Fibroblast of skin of right biceps (primary cell): ENCODE measurements at places on chromosomes 1 and 21.
A peak's percentile ranks its signal among the peaks of the same experiment; 100 is the strongest.

- DNase-seq: no peak
These were observed 12.7 kb upstream of the ETV3L start for GRCh38 chr1:157112186-157112867.

- peak; percentile 94 for DNase-seq
These were observed 4.4 kb downstream of the NME7 start for GRCh38 chr1:169363046-169363730.

DNA sequence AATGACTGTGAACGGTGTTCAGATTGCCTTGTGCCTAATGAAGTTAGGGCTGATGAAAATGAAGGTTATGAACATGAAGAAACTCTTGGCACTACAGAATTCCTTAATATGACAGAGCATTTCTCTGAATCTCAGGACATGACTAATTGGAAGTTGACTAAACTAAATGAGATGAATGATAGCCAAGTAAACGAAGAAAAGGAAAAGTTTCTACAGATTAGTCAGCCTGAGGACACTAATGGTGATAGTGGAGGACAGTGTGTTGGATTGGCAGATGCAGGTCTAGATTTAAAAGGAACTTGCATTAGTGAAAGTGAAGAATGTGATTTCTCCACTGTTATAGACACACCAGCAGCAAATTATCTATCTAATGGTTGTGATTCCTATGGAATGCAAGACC is 96.6 kb downstream of the ZFYVE9 start:
- DNase-seq: peak; percentile 79

GRCh38 chr1:98035602-98036002 is 114.8 kb upstream of the DPYD start:
- DNase-seq: no peak

DNA sequence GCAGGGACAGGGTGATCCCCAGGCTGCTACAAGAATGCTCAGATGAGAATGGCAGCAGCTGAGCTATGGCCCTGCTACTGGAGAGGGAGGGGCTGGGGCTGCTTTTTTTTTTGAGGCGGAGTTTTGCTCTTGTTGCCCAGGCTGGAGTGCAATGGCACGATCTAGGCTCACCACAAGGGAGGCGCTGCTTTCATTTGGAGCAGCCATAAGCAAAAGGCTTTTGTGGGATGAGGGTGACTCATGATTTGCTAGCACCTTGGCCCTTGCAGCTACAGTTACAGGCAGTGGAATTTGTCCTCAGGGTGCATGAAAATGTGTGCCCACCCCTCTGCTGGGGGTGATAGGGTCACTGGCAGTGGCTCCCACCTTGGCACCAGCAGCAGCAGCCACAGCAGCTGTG is 32.4 kb upstream of the CYP4A22 start:
- DNase-seq: no peak

- DNase-seq: no peak
These were observed 77.0 kb downstream of the C21orf91 start for GRCh38 chr21:17742181-17742580.

GRCh38 chr1:181936768-181937581 is 124.5 kb downstream of the ZNF648 start:
- peak; percentile 1 for DNase-seq

- no peak for DNase-seq
These were observed 767 bp downstream of the PDIK1L start for GRCh38 chr1:26112407-26112775.

GRCh38 chr1:169484683-169485430 is 887 bp downstream of the SLC19A2 start:
- DNase-seq: peak; percentile 46

- peak; percentile 97 for DNase-seq
These were observed 190.4 kb upstream of the KCTD3 start for GRCh38 chr1:215376544-215377264.

GRCh38 chr1:227317523-227318015 is 723 bp downstream of the CDC42BPA start:
- peak; percentile 80 for DNase-seq

DNA sequence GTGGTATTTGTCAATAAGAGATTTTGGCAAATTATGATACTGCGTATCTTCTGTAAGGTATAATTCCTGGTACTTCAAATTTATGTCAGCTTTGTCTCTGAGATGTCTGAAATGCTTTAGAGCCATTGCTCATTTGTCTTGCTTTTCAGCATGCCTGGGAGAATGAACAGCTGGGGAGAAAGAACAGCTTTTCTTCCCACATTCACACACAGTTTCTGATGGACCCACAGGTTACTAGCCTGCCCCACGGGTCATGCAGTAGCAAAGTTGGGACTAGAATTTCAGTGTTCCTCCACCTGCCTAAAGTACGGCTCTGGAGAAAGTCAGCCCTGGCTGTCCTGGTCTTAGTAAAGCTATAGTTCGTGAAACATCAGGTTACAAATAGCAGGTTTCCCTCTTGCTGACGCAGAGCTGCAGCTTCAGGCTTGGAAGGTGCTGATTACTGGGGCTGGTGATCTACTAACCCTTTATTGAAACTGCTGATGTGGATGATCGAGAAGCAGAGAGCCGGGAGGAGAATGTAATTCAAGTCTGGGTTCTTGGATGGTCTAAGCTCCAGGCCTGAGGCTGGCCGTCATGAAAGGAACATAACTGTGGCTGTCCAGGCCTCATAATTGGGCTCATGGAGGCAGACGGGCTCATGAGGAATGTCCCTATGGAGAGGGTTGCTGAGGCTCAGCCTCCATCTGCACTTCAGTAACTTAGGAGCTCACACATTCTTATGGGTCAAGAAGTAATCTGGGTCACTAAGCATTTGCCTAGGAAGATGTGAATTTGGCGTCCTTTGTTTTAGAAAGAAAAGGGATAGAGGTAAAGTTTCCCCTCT is 12.4 kb downstream of the GALNT2 start:
- no peak for DNase-seq

DNA sequence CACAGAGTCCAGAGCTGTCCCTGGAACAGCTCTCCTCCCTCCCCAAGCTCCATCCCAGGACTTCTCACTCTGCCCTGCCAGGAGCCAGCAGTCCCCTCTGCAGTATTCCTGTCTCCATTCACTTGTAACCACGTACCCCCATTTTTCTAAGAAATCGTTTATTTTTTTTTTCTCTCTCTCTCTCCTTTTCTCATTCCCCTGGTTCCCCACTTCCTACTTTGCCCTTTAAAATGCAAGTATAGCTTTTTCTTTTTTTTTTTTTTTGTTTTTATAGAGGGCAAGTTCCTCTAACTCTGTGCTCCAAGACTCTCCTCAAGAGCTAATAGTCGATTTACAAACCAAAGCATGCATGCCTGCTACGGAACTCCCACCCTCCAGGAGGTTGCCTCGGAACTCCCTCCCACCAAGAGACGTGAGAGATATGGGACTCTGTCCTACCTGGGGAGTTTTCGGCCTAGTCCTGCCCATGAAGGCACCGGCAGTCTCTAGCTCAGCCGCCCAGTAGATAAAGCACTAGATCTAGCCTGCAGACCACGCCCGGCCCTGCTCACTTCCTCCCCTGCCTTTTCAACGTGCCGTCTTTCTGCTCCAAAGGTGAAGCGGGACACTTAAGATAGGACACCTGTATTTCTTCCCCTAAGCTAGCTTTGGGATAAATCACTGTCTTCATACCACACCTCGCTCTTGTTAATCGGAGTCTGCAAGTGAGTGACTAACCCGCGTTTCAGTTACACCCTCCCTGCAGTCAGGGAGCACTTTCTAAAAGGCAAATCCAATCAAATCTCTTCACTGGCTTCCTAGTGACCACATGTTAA is 27.7 kb downstream of the TNFRSF9 start:
- DNase-seq: no peak

DNA sequence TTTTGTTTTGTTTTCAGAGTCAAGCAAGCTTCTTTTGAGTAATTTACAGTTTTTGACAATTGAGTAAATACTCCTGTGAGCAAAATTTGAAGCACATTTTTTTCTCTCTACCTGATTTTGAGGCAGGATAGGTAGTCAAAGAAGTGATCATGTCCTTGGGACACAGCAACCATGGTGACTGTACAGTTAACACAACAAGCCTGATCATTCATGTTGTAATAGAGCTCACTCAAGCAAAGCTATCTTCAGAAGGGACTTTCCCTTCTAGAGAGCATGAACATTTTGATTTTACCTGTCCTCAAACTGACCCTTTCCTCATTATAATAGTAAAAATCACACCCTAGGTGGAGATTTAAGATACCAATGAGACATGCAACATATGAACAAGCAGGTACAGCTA is 126.5 kb upstream of the KCNK1 start:
- no peak for DNase-seq

GRCh38 chr1:153430166-153430553 is 13.8 kb downstream of the S100A7A start:
- DNase-seq: no peak

GRCh38 chr1:43386676-43387075 is 2.9 kb downstream of the MED8 start:
- no peak for DNase-seq

GRCh38 chr1:238861342-238862066 is 524.9 kb upstream of the CHRM3 start:
- DNase-seq: no peak

DNA sequence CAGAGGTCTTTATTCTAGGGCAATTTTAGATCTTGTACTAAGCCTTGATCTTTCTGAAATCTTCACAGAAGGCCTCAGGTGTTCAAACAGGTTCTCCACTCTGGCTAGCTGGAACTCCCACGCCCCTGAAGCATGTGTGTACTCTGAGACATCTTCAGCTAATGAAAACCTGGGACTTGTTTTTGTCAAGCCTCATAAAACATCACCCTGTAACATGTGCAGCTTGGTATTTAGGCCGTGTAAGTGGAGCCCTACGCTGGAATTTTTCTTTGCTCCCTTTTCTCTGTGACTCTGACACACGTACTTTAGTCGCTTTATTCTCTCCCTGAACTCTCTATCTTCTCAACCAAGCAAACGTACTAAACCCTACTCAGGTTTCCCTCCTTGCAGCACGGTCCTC is 701.9 kb upstream of the ZP4 start:
- DNase-seq: no peak

- peak; percentile 89 for DNase-seq
These were observed 88.8 kb downstream of the MAST2 start for GRCh38 chr1:45892068-45892785.

DNA sequence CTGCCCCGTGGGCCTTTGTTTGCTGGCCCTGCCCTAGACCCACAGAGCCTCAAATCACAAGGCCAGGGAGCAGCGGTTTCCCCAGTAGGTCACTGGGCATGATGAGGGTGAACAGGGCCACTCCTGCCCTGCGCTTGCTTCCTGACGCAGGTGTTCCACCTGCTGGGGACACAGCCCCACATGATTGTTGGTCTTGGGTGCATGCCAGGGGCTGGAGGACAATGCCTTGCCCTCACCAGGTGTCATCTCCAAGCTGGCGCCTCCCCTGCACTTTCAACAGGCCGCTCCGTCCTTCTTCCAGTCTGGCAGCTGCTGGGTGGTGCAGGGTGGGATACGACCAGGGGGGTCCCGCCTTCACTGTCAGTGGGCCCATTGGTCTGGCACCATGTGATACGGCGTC is 24.3 kb downstream of the IL10RB start:
- no peak for DNase-seq

DNA sequence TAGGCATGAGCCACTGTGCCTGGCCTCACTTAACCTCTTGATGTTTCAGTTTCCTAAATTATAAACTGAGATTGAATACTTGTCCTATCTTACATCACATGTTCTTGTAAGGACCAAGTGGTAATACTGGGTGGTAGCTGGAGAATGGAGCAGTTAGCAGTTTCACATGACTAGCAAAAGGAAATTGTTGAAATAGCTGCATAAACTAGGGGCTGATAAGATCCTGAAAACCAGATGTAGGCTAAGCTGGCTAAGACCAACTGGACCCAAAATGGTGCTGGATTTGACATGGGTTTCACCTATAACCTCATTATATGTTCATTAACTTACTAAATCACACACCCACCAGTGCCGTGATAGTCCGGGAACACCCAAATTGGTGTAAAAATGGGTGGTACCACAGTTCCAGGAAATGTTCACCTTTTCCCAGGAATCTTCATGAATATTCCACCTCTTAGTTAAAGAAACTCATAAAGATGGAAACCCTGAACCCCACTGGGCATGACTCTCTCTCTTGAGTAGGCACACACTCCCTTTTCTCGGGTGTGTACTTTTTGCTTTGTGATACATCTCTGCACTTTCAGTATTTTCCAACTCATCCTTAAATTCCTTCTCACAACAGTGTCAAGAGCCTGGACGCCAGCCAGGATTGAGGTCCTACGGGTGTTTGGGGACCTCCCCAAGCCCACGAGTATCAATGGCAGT is at the start of gene PAPPA2:
TSS of gene PAPPA2 (plus strand) at position 502 of the 705 bp plus-strand sequence. CDS start 93,148 bp downstream, outside the sequence.
- DNase-seq: no peak

DNA sequence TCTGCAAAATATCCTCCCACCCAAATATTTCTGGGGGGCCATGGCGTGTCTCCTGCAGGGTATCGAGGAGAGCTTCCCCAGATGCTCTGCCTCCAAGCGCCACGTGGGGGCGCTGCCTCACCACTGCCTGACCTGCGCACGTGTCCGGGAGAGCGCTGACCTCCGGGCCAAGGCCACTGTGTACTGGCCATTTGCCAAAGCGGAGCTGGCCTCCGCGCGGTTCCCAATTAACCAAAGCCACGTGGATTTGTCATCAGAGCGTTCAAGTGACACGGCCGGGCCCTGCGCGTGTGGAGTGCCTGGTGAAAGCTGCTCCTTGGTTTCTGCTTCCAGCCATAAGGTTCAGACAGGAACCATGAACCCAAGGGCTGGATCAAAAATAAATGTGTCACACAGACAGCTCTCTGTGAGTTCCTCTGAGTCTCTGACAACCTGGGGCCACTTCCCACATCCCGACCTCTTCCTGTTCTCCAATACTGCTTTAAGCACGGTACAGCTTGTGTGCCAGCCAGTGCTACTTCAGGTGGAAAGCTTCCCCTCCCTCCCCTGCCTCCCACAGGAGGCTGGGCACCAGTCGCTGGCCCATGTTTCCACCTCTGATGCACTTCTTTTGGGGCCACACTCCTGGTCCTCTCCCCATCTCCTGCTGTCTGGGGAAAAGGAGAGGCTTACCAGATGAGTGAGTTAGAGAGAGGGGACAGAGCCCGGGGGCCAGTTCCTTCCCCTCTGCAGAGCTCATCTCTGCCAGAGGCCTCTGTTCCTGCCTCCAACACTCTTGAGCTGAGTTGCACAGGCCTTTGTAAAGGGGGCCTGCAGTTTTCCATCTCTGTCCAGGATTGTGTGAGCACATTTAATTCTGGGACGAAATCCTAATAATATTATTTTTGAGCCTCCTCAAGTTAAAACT is 26.1 kb downstream of the ZP4 start:
- peak; percentile 53 for DNase-seq

- peak; percentile 1 for DNase-seq
These were observed 2132.1 kb downstream of the NCAM2 start for GRCh38 chr21:23130308-23130707.

GRCh38 chr1:168031198-168031597 is 94.3 kb upstream of the MPC2 start:
- DNase-seq: no peak

DNA sequence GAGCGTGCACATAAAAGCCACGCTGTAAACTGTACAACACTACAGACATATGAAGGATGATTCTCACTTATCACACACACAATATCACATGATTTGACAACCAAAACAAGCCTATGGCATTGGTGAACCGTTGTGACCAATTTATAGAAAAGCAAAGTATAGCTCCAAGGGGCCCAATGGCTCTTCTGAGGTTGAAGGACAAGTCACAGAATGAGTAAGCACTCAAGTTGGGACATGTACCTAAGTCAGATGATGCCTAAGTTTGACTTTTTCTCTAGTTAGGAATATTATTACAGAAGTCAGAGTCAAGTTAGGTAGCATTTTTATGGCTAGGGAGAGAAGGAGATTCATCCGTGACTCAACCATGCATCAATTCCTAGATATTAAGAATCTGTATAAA is 45.7 kb downstream of the PLPP3 start:
- DNase-seq: no peak
